ENCODE measurements at places on chromosomes 13 and 19.

DNA sequence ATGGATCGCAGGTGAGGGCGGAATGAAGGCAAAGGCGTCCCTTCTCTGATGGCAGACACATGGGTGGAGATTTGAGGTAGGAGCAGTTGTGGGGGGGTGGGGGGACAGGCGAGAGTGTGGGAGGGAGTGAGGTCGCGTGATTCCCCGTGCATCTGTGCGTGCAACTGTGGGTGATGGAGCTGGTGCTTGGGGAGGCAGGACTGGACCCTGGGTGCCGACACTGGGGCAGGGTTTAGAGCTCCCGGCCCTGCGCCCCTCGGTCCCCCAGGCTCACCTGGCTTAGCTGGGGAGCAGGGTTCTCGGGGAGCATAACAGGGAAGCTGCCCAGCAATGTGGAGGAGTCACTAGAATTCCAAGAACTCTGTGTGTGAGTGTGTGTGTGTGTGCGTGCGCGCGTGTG lies 3.4 kb downstream of the TMPRSS9 start:
- no peak for DNase-seq

DNA sequence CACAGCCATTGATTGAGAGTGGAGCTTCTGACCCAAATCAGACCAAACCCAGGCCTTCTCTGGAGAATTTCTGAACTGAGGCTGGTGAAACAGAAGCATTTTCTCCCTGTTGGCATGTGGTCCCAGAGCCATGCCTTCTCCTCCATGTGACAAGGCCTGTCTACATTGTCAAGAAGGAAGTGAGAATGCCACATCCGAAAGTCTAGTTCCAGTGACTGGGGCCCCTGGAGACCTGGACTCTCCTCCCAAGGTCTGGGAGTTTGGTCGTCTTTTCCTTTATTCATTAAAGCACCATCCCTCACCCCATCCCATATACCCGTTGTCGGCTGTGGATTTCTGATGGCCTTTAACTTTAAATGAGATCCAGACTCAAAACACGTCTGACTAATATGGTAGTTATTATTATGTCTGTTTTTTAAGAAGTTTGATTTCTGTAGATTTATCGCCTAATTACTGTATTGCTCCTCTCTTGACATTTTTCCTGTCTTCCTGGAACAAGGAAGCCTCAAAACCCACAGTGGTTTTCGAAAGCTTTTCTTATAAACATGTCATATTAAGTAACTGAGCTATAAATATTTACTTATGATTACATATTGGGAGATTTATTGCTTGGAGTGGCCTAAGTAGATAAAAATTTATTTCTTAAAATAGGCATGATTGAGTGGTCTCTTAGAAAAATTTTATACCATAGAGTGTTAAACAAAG lies 128.3 kb upstream of the FRY start:
- DNase-seq = no peak

DNA sequence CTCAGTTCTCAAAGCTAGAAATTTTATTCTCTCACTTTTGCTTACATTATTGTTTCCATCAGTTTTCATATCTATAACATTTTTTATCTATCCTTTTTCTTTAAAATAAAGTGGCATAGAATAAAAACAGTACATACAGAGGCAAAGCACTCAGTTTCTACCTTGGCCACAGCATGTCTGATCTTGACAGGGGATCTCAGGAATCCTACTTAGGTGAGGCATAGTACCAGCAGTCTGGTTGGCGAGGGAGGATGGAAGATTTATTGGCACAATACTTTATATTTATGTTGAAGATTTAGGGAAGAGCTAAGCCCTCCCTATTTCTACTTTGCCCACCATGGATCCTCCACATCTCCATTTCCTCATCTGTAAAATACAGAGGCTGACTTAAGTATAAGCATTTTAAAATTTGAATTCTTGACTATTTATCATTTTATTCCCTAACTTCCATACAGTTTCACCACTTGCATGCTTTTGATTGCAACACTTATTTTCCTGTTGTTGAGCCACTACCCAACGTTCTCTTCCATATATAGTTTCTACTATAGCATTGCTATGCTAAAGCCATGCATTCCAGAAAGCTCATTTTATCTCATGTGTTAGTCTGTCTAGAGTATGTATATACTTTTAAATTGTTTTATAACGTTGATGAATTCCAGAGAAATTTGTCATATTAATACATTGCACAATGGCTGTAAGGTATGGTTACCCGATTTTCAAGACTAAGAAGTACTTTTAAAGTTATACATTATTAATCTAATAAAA lies 506.7 kb downstream of the KCTD12 start:
- DNase-seq = no peak

DNA sequence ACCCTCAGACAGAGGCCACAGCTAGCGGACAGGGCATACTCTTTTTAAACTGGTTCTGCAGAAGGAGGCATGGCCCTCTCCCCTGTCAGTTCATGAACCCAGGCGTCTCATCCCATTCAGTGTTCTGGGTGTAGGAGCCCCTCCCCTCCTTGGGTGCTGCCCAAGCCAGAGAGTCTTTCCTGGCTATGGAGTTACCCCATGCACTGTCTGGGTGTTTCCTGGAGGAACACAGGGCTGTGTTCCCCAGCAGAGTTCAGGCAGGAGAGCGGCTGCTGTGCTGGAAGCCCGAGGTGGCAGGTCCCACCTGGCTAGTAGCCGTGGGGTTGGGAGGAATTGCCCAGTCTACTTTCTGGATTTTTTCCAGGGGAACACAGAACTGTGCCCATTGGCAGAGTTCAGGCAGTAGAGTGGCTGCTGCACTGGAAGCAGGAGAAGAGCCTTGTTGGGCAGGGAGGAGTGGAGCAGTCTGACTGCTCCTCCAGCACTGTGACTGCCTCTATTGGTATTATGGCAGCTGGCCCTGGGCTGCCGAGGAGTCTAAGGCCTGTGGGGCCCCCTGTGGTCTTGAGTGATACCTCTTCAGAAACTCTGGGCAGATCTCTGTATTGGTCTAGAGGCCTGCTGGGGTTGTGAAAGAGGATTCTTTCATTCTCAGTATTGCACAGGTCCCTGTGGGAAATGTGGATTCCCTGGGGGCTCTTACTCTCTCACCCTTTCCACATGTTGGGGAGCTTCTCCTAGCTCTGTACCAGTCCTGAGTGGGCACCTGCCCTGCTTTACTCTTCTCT lies 168.3 kb downstream of the PCDH20 start:
- no peak for DNase-seq

DNA sequence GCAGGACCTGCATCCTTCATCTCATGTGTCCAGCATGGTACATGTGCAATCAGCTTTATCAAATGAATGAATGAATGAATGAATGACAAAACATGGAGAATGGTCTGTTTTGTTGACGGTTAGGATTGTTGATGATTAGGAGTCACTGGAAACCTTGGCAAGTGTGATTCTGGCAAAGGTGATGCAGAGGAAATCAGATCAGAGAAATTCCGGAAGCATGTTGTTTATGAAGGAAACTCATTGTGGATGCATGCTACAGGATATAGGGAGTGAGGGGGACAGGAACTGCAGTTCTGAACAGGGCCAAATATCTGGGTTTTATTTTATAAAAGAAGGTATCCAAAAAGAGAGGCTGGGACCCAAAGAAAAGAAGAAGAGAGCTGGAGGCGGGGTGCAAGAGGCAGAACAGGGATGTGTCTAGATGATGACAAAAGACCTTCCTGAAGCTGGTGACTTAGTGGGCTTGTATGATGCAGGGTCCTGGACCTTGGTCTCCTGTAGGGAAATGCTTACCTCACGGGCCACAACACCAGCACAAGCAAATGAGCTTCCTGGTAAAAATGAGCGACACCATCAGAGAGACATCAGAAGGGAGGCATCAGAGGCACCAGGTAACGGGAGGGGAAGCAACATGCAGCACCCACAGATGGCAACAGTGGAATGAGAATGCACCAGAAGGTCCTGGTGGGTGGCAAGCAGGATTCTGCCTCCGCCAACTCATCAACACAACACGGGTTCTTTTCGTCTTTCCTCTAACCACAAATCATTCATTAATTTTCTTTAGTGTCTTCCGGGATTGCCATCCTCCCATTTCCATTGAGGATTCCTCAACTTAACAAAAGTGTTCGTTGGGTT lies 159.6 kb downstream of the FOXO1 start:
- DNase-seq = no peak

- DNase-seq = peak; percentile 7
These were observed 4.1 kb downstream of the ATP8A2 start for GRCh38 chr13:25375727-25376358.

GRCh38 chr19:10514211-10515145 lies 2.8 kb downstream of the S1PR5 start:
- DNase-seq = no peak

DNA sequence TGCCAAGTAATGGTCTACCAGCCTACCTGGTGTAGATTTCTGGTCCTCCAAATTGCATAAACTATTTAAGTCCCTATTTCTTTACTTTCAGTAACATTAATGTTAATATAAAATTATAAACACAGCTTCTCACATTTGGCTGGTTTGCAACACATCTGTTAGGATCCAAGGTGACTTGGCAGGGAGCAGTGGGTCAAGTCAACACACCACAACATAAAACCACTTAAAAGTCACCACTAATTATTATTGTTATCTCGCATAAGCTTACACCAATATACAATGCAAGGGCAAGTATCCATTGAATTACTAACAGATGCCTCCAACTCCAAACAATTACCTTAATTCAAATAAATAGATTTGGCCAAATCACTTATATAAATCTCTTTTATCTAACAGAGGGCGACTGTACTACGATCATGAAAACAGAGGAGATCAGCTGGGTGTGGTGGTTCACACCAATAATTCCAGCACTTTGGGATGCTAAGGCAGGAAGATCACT lies 74.7 kb downstream of the FGF14 start:
- DNase-seq = no peak

- DNase-seq = peak; percentile 6
These were observed 564.1 kb downstream of the PCDH9 start for GRCh38 chr13:66665991-66666390.

GRCh38 chr13:32791545-32792172 lies 205.4 kb downstream of the PDS5B start:
- DNase-seq = no peak

DNA sequence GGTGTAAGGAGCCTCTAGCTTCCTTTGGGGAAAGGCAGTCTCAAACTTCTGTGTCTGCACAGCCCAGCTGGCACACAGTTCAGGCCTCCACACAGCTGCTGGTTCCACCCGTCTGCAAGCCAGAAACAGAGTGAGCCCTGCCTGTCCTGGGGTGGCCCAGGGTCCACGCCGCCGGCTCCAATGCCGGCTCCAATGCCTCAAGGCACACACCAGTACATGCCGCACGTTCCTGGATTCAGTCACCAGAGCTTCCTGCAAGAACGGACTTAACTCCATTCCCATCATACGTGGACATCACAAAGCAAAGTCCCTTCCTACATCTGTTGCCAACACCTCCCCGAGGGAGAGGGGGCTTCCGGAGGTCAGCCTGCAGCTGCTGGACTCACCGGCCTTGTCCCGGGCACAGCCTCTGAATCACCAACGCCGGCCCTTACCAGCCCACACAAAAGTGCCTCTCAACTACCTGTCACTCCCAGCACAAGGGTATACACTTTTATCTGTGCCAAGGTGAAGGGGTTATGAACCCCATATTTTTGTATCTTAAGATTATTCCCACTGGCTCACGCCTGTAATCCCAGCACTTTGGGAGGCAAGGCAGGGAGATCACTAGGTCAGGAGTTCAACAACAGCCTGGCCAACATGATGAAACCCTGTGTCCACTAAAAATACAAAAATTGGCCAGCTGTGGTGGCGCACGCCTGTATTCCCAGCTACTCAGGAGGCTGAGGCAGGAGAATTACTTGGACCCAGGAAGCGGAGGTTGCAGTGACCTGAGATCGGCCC lies 8.5 kb downstream of the SH3GL1 start:
- DNase-seq = no peak

DNA sequence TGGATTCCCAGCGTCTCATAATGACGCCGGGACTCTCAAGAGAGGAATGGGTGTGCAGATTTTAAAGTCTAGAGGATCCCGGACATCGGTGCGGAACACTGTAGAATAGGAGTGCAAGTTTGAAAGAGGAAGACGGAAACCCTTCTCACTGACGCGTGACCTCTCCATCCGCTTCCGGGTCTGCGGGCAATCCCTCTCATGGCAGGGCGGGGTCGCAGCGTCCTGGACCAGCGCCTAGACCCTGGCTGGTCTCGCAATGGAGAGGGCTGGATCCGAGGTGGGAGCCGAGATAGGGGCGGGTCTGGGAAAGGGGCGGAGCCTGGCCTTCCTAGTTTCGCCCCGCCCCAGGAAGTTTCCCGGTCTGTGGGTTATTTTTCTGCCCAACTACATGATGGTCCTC lies 4.6 kb upstream of the ZNF845 start:
- no peak for DNase-seq

GRCh38 chr19:38229585-38230073 lies 5.6 kb upstream of the DPF1 start:
- peak; percentile 31 for DNase-seq

DNA sequence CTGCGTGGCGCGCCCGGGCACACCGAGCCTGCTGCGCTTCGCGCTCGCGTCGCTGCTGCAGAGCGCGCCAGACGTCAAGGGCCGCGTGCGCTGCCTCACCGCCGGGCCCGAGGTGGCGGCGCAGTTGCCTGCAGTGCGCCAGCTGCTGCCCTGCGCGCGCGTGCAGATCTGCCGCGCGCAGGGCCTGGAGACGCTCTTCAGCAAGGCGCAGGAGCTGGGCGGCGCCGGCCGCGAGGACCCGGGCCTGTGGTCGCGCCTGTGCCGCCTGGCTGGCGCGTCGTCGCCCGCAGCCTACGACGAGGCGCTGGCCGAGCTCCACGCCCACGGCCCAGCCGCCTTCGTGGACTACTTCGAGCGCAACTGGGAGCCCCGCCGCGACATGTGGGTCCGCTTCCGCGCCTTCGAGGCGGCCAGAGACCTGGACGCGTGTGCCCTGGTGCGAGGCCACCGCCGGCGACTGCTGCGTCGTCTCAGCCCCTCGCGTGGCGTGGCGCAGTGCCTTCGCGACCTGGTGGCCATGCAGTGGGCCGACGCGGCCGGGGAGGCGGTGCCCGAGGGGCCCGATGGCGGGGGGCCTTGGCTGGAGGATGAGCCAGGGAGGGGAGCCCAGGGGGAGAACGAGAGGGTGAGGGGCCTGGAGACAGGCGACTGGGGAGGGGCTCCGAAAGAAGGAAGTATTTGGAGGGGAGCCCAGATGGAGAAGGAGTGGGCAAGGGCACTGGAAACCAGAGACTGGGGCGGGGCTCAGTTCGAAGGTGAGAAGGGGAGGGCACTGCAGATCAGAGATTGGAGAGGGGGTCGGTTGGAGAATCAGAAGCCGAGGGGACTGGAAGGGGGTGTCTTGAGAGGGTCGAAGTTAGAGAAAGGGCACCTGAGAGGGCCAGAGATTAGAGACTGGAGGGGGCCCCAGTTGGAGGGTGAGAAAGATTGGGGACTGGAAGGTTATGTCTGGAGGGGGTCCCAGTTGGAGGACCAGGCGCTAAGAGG lies 24.7 kb downstream of the ZSWIM9 start:
- DNase-seq = no peak

- DNase-seq = no peak
These were observed 891 bp upstream of the TNNI3 start for GRCh38 chr19:55158423-55158822.

GRCh38 chr13:90447734-90448101 lies 899.8 kb upstream of the MIR17HG start:
- no peak for DNase-seq

All from prostate gland (tissue), 2 donors.